Stimulated activated CD4-positive, alpha-beta T cell treated with anti-CD3 and anti-CD28 coated beads, Interleukin-2, amount 100 ng/mL, for 24 hours (primary cell): ENCODE measurements at places on chromosomes 11 and 22.
A peak's percentile ranks its signal among the peaks of the same experiment; 100 is the strongest.

GRCh38 chr11:84264066-84264465, 977.9 kb upstream of the CCDC90B start:
- no peak for DNase-seq

DNA sequence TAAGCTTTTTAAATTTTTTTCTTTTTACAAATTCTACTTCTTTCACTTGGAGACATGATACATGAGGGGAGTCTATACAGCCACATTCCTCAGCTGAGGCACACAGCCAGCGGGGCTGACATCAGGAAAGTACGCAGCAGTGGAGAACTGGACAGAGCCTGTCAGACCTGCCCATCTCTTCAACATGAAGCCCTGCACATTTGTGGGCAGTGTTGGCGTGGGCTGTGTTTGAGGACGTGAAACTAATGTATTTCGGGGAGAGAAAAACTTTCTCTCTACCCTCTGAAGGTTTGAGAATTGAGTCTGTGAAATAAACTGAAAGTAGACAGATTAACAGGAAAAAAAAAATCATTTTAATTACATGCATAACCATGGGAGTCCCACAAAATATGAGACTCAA, 84.8 kb upstream of the HTATIP2 start:
- no peak for DNase-seq

DNA sequence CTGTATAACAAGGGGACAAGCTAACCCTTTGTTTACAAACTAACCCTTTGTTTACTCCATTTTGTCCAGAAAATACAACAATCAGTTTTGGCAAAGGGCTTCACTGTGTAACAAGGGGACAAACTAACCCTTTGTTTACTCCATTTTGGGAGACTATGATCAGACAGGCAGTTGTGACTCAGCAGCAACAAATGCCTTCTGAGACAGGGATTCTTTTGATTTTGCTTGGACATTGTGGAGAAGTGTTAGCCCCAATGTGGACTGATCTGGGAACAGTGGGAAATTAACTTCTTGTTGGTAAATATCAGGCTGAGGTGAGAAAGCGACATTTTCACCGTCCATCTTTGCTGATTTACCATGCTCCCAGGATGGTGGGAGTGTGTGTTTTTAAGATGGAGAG, 983 bp downstream of the EHF start:
- no peak for DNase-seq

DNA sequence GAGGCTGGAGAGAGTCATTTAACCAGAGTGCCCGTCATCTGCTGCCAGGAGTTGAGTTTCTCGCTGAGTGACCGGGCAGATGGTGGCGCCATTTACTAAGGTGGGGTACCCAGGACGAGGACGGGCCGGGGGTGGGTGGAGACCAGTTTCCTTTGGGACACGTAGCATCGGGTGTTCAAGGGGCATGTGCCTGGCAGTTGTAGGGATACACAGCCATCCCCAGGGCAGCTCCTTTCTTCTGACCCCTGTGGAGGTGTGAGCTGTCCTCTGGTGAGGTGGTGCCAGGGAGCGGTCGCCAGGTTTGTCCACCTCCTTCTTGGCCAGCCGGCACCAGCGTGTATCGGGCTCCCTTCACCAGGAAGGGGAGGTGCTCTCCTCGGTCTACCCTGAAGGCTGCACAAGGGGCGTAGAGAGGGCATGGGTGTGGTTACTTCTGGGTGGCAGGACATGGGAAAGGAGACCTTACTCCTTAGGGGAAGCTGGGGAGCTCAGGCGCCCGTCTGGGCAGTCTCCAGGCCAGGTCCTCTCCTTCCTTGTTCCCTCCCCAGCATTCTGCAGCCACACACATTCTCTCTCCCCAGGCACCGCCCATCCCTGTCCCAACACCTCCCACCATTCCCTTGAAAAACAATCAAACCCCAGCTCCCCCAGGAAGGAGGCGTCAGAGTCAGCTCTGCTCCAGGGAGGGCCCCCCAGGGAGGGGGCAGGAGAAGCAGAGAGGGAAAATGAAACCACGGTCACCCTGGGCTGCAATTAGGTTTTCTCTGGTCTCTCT, 10.3 kb upstream of the MB start:
- DNase-seq: peak; percentile 70

DNA sequence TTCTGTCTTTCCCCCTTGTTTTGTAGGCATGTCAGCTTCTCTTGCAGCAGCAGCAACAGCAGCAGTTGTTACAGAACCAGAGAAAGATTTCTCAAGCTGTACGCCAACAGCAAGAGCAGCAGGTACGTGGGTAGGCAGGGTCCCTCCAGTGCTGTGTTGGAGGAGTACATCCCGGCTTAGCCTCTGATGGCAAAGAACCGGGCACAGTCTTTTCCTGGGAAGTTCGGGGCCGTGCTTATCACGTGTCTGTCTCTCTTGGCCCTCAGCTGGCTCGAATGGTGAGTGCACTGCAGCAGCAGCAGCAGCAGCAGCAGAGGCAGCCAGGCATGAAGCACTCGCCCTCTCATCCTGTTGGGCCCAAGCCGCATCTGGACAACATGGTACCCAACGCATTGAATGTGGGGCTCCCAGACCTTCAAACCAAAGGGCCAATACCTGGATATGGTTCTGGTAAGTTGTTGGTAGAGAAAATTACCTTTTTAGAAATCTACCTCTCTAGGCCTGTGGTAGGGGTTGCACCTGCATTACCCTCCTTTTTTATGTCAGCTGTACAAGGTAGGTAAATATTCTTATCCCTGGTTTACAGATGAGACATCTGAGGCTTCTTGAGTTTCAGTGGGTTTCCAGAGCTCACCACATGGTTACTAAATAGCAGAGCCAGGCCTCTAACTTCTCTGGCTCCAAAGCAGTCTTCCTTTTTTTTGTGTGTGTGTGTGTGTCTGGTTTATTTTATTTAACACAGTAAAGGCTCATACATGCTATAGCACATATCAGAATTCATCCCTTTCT, 45.2 kb upstream of the ADSL start:
- DNase-seq: no peak

DNA sequence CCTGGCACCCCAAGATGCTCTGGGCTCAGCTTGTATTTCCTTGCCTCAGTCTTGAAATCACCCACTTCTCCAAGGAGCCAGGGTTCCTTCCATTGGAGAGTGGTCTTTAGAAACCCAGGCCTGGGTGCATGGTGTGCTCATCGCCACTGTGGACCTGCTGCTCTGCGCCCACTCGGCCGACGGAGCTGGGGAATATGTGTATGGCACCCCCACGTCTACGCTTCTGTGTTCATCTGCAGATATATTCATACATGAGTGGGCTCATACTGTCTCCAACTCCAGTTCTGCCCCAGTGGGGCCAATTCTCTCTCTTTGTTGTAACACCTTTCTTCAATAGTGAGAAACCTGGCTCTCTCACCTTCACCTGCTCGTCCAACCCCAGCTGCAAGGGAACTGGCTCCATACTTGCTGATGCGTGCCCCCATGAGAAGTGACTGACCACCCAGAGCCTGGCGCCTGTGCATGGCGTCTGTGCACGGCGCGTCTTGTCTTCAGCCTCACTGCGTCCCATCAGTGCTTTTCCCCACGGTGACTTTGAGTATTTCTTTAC, 39.8 kb downstream of the KCNQ1 start:
- no peak for DNase-seq

GRCh38 chr11:17803754-17804334, 69.3 kb downstream of the KCNC1 start:
- no peak for DNase-seq

- DNase-seq: no peak
These were observed 130.1 kb downstream of the SOX6 start for GRCh38 chr11:16226245-16226644.

- no peak for DNase-seq
These were observed 1086.3 kb downstream of the FAM181B start for GRCh38 chr11:81647374-81647773.

- DNase-seq: no peak
These were observed 22.4 kb downstream of the LRRC4C start for GRCh38 chr11:41437006-41437490.

DNA sequence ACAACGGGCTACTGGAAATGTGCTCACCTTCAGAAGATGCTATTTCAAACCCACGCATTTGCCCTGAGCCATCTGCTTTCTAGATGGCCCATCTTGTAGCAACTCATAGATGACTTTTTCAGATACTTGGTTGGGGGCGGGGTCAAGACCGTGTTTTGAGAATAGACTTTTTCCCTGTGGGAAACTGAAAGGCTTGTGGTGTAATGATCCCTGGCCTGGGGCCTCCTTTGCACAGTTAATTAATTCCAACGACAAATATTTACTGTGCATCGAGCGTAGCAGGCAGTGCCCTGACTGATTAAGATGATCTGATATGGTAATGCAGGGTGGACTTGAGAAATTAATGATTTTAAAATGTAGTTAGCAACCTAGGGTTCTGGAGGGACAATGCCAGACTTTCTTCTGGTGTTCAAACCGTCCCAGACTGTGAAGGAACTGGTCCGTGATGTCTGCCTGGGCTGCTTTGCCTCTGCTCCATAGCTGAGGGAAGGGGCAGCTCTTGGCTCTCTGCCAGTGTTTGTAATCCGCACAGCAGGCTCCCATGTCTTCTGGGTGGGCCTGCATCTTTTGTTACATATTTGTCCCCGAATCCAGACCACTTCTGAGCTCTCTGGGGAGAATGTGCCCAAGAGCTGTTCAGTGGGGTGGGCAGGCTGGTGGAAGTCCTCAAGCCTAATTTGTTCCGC, 84.8 kb downstream of the ADAMTS15 start:
- no peak for DNase-seq

DNA sequence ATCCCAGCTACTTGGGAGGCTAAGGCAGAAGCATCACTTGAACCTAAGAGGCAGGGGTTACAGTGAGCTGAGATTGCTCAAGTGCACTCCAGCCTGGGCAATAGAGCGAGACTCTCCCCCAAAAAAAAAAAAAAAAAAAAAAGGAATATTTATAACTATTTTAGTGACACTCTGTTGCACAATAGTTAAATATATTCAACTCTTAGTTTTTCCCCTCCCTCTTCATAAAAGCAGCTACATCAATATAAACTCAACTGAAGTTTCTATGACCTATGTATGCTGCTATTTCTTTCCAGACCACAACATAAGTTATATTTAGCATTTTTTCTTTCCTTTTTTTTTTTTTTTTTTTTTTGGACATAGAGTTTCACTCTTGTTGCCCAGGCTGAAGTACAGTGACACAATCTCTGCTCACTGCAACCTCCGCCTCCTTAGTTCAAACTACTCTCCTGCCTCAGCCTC, 19.2 kb downstream of the CELF1 start:
- DNase-seq: no peak

DNA sequence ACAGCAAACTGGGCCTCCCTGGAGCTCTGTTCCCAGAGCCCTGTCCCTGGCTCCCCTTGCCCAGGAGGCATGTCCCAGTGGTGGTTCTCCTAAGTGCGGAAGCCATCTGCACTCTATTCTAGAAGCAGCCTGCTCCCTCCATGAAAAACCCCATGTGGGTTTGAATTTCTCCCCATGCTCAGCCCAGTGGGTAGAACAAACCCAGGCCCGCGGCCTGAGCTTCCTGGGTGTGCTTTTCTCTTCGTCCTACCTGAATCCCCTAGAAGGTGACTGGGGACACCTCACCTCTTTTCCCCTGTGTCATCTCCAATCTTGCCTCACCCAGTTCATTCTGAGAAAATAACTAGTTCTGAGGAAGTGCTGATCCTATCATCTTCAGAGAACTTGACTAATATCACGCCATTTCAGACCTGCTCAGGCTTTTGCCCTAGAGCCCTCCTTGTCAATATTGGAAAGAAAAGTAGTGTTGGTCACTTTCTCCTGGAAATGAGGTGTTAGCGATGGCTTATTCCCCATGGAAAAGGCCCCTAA, 15.9 kb downstream of the IL10RA start:
- DNase-seq: peak; percentile 57

- no peak for DNase-seq
These were observed 34.6 kb downstream of the ZNRF3 start for GRCh38 chr22:28917747-28918549.

DNA sequence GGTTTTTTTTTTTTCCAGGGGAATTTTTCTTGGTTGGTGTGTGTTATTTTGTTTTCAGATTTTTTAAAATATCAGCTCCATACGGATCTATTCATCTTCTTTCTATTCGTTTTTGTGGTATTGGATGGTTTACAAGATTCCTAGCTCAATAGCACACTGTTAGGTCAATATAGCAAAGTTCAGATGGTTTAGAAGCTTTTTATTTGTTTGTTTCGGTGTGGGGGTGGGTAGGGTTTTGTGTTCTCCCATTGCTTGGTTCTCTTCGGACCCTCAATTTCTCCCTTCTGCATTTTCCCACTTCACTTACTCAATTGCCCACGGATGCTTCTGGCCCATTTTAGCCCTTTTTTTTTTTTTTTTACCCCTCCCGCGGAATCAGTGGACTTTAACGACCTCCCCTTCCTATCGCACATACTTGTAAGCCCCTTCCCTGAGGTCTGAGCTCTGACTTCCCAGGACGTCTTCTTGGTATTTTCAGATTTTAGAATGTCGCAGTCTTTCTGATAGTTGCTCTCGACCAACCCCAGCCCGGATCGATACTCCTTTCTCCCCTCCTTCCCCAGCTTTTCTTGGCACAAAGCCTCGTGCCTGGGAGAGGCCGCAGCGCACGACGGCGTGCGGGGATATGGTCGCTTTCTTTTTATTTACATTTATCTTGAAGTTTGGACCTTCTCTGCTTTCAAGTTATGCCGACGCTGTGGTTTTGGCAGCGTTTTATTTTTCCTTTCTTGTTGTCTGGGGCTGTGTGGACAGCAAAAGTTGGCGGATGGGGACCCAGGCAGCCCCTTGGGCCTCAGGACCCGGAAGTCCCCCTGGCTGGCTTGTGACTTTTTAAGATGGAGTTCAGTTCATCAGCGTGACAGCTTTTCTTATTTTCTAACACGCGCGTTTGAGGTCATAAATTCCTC, 4.4 kb upstream of the SPDYC start:
- DNase-seq: no peak

- DNase-seq: no peak
These were observed 37.0 kb upstream of the MICAL2 start for GRCh38 chr11:12073436-12073835.

DNA sequence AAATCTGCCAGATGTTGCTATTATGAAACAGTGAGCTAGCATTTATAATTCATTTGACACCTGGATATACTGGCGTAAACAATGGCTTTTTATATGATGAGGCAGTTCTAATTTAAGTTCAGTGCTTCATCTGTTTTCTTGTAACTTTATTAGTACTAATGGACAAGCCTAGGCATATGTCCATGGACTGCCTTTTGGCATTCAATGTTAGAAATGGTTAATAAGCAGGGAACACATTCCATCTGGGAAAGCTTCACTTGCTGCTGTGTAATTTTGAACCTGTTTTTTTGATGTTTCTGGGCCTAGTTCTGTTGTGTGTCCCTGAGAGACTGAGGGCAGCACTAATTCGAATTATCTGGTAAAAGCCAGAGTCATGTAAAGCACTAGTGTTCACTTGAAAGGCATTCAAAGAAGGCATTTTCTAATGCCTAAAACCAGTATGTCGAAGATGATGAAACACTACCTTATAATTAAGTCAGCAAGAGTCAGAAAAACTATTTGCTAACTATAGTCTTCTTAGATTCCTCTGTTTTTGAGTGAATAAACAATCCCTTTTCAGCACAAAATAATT, 138.5 kb downstream of the SWAP70 start:
- DNase-seq: no peak

GRCh38 chr11:62141111-62142042, 17.6 kb downstream of the INCENP start:
- DNase-seq: no peak

GRCh38 chr11:131412061-131412460, 41.6 kb downstream of the NTM start:
- DNase-seq: no peak

GRCh38 chr22:46511151-46512038, 26.0 kb downstream of the CELSR1 start:
- DNase-seq: no peak
